ENCODE measurements at places on chromosomes 7 and 10.

- no peak for DNase-seq
These were observed 20.3 kb upstream of the LANCL2 start for GRCh38 chr7:55344840-55345239.

- no peak for DNase-seq
These were observed 102.4 kb downstream of the SVIL start for GRCh38 chr10:29532256-29532878.

DNA sequence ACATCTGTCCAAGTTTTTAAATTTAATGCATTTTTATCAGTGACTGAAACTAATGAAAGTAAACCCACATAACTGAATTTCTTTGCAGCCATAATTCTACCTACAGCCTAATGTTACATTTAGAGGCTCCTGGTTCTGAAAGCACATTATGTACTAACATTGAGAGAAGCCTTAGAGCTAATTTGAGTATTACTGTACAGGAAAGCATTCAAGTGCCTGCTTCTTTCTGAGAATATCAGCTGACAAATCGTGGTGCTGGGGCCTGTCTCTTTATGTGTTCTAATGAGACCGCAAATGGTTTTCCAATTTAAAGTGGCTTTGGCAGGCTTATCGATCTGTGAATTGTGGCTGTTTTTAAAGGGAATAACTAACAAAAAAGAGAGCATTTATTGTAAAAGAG is 32.3 kb upstream of the DGKB start:
- no peak for DNase-seq

GRCh38 chr7:41886901-41887311 is 184.0 kb upstream of the INHBA start:
- peak; percentile 72 for DNase-seq

DNA sequence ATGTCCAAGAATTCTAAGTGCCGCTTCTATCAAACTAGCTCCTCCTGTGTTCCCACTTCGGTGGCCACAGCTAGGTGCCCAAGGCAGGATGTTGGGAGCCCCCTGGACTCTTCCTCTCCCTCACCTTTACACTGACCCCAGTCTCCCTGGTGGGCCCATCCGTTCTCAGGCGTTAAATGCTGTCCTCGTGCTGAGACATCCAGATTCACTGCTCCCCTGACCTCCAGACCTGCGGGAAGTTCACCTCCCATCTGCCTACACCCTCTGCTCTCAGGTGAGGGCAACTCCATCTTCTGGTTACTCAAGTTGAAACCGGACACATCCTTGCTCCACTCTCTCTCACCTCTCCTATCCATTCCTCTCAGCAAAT is 114.3 kb downstream of the ARHGAP22 start:
- DNase-seq: no peak

GRCh38 chr7:128755819-128756476 is 16.8 kb downstream of the CALU start:
- DNase-seq: no peak

DNA sequence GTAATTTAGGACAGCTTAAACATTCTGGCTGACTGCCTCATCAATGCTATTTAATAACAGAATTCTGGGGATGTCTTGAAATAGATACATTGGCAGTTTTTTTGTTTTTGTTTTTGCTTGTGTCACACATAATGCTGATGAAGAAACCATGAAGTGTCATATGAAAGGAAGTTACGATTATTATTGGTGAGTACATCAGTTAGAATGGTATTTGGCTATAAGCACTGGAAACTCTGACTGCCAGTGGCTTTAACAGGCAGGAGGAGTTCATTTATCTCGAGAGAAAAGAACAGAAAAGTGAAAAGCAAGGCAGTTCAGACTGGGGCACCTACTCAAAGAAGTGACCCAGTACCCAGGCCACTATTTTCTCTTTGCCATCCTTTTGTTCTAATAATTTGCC is 18.1 kb downstream of the LSM8 start:
- no peak for DNase-seq

- DNase-seq: peak; percentile 42
These were observed 62.5 kb upstream of the KMT2E start for GRCh38 chr7:104951546-104951945.

GRCh38 chr7:57820477-57820876 is 370.5 kb downstream of the ZNF716 start:
- DNase-seq: no peak

GRCh38 chr7:44097064-44097932 is 6.8 kb upstream of the AEBP1 start:
- DNase-seq: no peak

- no peak for DNase-seq
These were observed 24.4 kb downstream of the ASNS start for GRCh38 chr7:97847791-97848190.

- DNase-seq: peak; percentile 42
These were observed 105.4 kb upstream of the FAM133B start for GRCh38 chr7:92695308-92696261.

GRCh38 chr7:50795831-50796230 is 13.1 kb upstream of the GRB10 start:
- no peak for DNase-seq

DNA sequence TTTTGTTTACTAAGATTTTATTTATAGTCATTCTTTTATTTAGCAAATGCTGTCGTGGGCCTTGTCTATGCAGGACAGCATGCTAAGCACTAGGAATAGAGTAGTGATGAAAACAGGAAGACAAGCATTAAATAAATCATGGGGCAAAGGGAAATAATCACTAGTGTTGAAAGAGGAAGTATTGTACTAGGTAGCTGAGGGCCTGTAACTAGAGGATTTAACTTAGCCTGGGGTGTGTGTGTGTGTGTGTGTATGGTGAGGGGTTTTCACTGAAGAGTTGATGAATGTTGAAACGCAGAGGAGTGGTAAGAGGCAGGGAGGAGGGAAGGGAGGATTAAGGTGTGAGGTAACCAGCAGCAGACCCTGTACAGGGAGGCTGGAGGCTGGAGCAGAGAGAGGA is 446.4 kb downstream of the SDK1 start:
- DNase-seq: no peak

DNA sequence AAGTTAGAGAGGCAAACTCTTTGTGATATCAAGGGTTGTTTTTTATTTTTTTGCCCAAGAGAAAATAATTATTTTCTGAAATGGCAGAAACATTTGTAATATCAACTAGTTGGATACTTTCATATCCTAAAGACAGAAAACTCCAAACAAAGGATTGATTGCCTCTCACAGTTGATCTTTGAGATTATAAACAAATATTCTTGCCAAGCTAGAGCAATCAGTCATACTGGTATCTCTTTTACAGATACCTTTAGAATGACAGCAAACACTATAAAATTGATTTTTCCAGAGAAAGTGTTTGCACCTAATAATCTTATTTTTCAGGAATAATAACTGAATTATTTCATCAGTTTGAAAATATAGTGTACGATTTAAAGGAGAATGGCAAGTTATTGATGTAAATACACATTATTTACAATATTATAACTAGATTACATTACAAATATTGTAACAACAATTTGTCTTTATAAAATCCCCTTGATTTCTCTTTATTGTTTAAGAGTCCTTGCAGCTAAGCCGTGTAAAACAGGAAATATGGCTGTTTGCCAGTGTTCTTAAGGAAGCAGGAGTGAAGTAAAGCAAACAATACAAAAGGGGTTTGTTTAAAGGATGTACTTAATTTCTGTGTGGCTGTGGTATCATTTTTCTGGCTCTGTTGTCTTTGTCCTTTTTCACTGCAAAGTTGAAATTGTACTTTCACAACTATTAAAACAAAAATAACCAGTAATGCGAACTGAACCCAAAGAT is 58.4 kb downstream of the MAPK8 start:
- DNase-seq: no peak
